Natural killer cell treated with Interleukin-12 subunit alpha and Interleukin-12 subunit beta and Interleukin-15 and Interleukin-18, amount 100 ng/mL, for 72 hours (primary cell): ENCODE measurements at places on chromosomes 3 and 15.

DNA sequence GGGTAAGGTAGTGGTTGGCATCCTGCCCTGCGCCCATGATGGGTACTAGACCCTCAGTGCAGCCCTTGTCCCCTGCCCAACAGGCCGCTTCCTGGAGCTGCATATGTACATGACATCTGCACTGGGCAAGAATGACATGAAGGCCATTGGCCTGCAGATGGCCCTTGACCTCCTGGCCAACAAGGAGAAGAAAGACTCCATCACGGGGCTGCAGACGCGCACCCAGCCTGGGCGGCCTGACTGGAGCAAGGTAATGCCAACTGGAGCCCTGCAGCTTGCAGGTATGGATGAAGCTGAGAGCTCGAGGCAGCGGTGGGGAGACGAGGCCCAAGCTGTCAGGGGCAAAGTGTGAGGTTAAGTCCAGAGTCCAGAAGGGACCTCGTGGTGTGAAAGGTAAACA lies 40.8 kb downstream of the NOX5 start:
- no peak overlapping the region for H3K4me3 ChIP-seq
- no peaks in the 10 kb centered on the region for H3K4me1 ChIP-seq
- no peaks in the 10 kb centered on the region for H3K36me3 ChIP-seq
- H3K27me3 ChIP-seq = peaks cover 27% of the 10 kb centered on the region
- H3K27ac ChIP-seq = no peak overlapping the region

DNA sequence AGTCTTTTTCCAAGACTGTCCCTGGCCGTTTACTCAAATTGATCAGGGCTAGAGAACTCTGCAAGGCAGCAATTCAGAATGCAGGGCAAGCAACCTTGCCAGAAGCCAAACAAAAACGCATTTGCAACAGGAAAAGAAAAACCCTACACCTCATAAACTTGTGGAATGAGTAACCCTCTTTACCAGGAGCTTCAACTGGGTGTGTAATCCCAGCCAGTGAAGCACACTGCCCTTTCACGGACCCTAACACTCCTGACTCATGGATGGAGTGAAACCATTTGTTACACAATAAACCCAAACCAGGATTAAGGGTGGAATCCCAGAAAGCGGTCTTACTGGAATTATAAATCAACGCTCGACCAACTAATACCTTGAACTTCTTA lies 14.8 kb upstream of the LDHAL6B start:
- no peak for DNase-seq
- peaks cover 7% of the 10 kb centered on the region for H3K27me3 ChIP-seq
- H3K4me1 ChIP-seq = peaks cover 6% of the 10 kb centered on the region

GRCh38 chr15:34701536-34701935 lies 53.3 kb downstream of the GJD2 start:
- no peak for DNase-seq
- no peaks in the 10 kb centered on the region for H3K36me3 ChIP-seq
- H3K4me1 ChIP-seq = peaks cover 5% of the 10 kb centered on the region
- H3K4me3 ChIP-seq = no peak overlapping the region

GRCh38 chr3:178182337-178182779 lies 353.9 kb upstream of the KCNMB2 start:
- no peaks in the 10 kb centered on the region for H3K4me1 ChIP-seq
- H3K4me3 ChIP-seq = no peak overlapping the region
- H3K27me3 ChIP-seq = peaks cover 9% of the 10 kb centered on the region
- H3K27ac ChIP-seq = no peak overlapping the region

GRCh38 chr3:50516440-50516871 lies 13.0 kb upstream of the CACNA2D2 start:
- no peak overlapping the region for H3K4me3 ChIP-seq
- no peak for DNase-seq
- peaks cover 10% of the 10 kb centered on the region for H3K4me1 ChIP-seq
- H3K27me3 ChIP-seq = no peaks in the 10 kb centered on the region
- H3K27ac ChIP-seq = no peak overlapping the region

GRCh38 chr3:23553353-23553752 lies 252.4 kb upstream of the UBE2E1 start:
- no peak for DNase-seq
- H3K4me1 ChIP-seq = no peaks in the 10 kb centered on the region
- peaks cover 2% of the 10 kb centered on the region for H3K27me3 ChIP-seq
- H3K36me3 ChIP-seq = no peaks in the 10 kb centered on the region
- H3K27ac ChIP-seq = no peak overlapping the region

- H3K27ac ChIP-seq = no peak overlapping the region
- H3K36me3 ChIP-seq = peaks cover 4% of the 10 kb centered on the region
- peaks cover 26% of the 10 kb centered on the region for H3K4me1 ChIP-seq
- H3K4me3 ChIP-seq = peak overlapping the region; percentile 31
- no peak for DNase-seq
Measured at GRCh38 chr3:3107858-3108257, 2.3 kb downstream of the IL5RA start.

GRCh38 chr3:42191443-42191747 lies 74.6 kb downstream of the CCK start:
- H3K4me3 ChIP-seq = no peak overlapping the region
- H3K36me3 ChIP-seq = peaks cover 8% of the 10 kb centered on the region
- peaks cover 16% of the 10 kb centered on the region for H3K4me1 ChIP-seq
- H3K27me3 ChIP-seq = no peaks in the 10 kb centered on the region
- H3K27ac ChIP-seq = no peak overlapping the region
- DNase-seq = no peak

DNA sequence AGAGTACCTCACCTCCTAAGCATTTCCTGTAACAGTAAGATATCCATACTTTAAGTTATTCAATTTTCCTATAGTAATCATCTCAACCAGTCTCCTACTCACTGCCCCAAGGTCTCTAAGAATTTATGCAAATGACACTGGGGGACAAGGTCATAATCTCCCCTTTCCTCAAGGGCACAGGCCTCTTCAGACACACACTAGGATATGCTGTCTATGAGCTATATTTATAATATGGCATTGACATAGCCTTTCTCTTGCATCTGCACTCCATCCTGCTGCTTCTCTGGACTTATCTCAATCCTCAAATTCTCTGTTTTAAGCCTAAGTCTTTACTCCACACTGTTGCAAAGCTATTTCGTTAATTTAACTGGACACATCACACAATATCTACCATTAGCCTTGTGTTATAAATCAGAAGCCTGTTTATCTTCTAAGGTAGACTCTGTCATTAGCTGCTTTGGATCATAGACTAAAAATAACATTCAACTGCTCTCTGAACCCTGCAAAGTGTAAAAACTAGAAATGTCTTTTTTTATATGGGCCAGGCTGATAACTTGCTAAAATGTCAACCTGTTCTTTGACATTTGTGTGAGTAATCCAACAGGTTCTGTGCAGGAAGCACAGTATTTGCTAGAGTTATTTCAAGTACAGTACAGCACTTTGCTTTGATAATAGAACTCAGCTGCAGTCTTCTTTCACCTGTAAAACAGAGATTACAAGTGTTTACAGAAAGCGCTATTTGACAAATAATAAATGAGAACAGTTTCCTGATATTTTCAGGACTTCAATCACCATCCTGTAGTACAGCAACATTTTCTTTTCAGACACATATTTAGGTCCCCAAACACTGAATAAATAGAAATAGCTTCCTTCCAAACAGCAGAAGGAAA lies 17.8 kb upstream of the SEC62 start:
- DNase-seq = no peak
- H3K27ac ChIP-seq = no peak overlapping the region
- H3K36me3 ChIP-seq = no peaks in the 10 kb centered on the region
- H3K27me3 ChIP-seq = peaks cover 9% of the 10 kb centered on the region

GRCh38 chr3:120497818-120498217 lies 47.0 kb upstream of the FSTL1 start:
- no peak overlapping the region for H3K4me3 ChIP-seq
- no peak for DNase-seq
- H3K27ac ChIP-seq = no peak overlapping the region
- H3K4me1 ChIP-seq = no peaks in the 10 kb centered on the region
- no peaks in the 10 kb centered on the region for H3K36me3 ChIP-seq
- H3K27me3 ChIP-seq = peaks cover 21% of the 10 kb centered on the region

DNA sequence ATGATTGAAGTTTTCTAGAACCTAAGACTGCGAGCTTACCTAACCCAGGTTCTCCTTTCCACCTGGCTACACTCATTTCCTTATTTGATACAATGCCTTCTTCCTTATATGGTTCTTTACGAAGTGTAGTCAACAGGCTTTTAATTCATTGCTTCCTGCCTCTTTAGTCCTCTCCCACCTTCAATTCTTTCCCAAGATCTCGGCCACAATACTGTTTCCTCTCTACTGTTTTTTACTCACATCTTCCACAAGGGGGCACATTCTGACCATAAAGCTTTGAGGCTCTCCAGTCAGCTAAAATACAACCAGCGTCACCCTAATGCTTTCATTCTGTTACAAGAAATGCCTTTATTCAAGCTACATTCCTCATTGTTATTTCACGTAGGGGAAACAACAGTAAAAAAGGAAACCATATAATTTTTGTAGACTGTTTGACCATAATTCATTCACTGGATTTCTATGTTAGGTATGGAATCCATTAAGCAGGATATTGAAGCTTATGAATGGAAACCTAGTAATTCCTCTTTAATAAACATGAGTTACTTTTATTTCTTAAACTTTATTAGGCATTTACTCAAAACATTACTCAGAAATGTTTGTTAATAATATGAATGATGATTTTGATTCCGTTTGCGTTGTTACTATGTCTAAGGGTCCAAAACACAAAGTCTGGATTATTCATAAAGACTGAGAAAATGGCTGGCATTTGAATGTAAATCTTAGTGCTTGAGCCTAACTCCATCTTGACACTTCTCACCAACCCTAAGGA lies 29.5 kb upstream of the VEPH1 start:
- no peaks in the 10 kb centered on the region for H3K36me3 ChIP-seq
- DNase-seq = no peak
- no peak overlapping the region for H3K4me3 ChIP-seq
- H3K27ac ChIP-seq = no peak overlapping the region
- no peaks in the 10 kb centered on the region for H3K4me1 ChIP-seq
- no peaks in the 10 kb centered on the region for H3K27me3 ChIP-seq

DNA sequence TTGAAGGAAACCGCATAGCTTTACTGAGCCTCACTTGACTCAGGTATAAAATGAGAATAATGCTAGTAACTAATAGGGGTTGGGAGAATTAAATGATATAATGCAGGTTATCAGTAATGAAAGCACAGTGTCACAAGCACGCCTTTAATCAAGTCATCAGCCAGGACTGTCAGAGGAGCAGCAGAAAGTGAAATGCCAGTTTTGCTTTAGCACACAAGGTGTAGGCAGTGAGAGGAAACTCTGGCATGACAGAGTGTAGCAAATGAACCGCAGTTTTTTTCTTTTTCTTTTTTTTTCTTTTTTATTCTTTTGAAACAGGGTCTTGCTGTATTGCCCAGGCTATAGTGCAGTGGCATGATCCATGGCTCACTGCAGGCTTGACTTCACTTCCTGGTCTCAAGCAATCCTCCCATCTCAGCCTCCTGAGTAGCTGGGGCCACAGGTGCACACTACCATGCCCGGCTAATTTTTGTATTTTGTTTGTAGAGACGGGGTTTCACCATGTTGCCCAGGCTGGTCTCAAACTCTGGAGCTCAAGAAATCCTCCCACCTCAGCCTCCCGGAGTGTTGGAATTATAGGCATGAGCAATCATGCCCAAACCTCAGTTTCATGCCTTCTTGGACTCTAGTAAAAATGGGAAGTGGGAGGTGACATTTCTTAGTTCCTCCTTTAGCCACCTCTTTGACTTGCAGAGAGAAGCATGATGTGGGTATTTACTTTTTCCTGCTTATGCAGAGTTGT lies 9.7 kb upstream of the SCAANT1 start:
- no peaks in the 10 kb centered on the region for H3K27me3 ChIP-seq
- peak overlapping the region; percentile 28 for H3K27ac ChIP-seq
- H3K36me3 ChIP-seq = peaks cover 43% of the 10 kb centered on the region
- no peak overlapping the region for H3K4me3 ChIP-seq
- peaks cover 57% of the 10 kb centered on the region for H3K4me1 ChIP-seq
- no peak for DNase-seq

- H3K4me3 ChIP-seq = no peak overlapping the region
- H3K27me3 ChIP-seq = peaks cover 7% of the 10 kb centered on the region
- H3K4me1 ChIP-seq = no peaks in the 10 kb centered on the region
- no peak for DNase-seq
- no peaks in the 10 kb centered on the region for H3K36me3 ChIP-seq
Measured at GRCh38 chr15:70786996-70787395, 23.6 kb upstream of the UACA start.

GRCh38 chr3:127608362-127608718 lies 10.1 kb downstream of the MCM2 start:
- DNase-seq = no peak
- H3K27ac ChIP-seq = no peak overlapping the region
- no peaks in the 10 kb centered on the region for H3K4me1 ChIP-seq
- peaks cover 33% of the 10 kb centered on the region for H3K36me3 ChIP-seq
- H3K27me3 ChIP-seq = no peaks in the 10 kb centered on the region

- H3K27me3 ChIP-seq = no peaks in the 10 kb centered on the region
- peaks cover 26% of the 10 kb centered on the region for H3K4me1 ChIP-seq
- no peaks in the 10 kb centered on the region for H3K36me3 ChIP-seq
- DNase-seq = peak; percentile 91
- H3K4me3 ChIP-seq = peak overlapping the region; percentile 99
Measured at GRCh38 chr3:49007771-49008528, 759 bp downstream of the WDR6 start.

DNA sequence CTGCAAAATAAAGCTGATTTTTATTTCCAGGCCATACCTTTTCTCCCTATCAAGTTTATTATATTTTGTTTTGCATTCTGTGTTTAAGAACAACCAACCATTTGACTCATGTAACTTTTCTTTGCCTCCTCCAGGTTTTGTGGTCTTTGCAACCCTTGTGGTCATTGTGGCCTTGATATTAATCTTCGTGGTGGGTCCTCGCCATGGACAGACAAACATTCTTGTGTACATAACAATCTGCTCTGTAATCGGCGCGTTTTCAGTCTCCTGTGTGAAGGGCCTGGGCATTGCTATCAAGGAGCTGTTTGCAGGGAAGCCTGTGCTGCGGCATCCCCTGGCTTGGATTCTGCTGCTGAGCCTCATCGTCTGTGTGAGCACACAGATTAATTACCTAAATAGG lies 27.6 kb downstream of the NIPA2 start:
- no peaks in the 10 kb centered on the region for H3K27me3 ChIP-seq
- no peak for DNase-seq
- H3K36me3 ChIP-seq = peaks cover 28% of the 10 kb centered on the region
- H3K27ac ChIP-seq = peak overlapping the region; percentile 37
- peaks cover 6% of the 10 kb centered on the region for H3K4me1 ChIP-seq
- H3K4me3 ChIP-seq = no peak overlapping the region
